ENCODE measurements at places on chromosomes 2 and 18.
A peak's percentile ranks its signal among the peaks of the same experiment; 100 is the strongest.

GRCh38 chr18:4035521-4035920 is 419.6 kb downstream of the DLGAP1 start:
- DNase-seq, result no peak

DNA sequence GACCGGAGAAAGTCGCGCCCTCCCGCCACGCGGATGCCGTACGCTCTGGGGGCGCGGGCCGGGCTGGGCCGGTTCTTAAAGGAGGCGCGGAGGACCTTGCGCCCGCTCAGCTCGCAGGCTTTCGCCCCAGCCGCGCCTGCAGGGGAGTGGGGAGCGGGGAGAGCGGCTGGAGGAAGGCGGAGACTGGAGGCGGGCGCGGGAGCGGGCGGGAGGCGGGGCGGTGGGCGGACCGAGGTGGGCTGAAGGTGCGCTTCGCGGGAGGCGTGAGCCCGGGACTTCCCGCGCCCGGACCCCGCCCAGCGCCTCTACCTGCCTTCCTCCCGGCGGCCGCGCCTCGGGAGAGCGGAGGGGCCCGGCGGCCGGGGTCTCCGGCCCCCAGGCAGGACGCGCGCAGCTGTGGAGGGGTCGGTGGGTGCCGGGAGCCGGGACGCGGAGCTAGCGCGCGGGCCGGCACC is at the start of gene ADRA2B:
TSS of gene ADRA2B (minus strand) at position 148 of the 455 bp plus-strand sequence. CDS start 422 bp downstream, outside the sequence.
- DNase-seq, result peak; percentile 90

DNA sequence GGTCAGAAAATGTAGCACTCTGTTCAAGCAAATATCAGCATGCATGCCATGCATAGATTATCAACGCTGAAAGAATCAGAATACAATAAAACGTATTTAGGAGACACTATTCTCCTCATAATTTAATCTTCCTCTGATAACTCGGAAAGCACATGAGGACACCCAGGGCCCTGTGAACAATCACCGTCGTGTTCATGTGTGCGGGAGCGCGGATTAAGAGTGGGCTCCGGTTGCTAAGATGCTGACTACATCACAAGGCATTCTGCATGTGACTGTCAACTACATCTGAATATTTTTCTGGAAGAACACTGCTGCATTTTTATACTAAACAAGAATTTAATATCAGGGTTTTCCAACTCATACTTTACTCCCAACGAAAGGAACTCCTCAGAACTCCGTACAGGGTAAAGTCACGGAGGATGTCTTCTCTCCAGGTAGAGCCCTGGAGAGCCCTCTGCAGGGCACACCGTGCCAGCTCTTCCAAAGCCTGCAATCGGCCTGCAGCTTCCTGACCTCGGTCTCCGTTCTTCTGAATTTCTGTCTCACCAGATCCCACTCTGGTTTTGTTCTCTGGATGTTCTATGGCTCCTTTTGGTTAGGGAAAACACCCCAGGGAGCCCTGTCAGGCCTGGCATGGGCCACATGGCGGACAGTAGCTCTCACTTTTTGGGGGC is 59.6 kb downstream of the ZNF516 start:
- no peak for DNase-seq

GRCh38 chr2:143431316-143431715 is 302.1 kb downstream of the ARHGAP15 start:
- no peak for DNase-seq

DNA sequence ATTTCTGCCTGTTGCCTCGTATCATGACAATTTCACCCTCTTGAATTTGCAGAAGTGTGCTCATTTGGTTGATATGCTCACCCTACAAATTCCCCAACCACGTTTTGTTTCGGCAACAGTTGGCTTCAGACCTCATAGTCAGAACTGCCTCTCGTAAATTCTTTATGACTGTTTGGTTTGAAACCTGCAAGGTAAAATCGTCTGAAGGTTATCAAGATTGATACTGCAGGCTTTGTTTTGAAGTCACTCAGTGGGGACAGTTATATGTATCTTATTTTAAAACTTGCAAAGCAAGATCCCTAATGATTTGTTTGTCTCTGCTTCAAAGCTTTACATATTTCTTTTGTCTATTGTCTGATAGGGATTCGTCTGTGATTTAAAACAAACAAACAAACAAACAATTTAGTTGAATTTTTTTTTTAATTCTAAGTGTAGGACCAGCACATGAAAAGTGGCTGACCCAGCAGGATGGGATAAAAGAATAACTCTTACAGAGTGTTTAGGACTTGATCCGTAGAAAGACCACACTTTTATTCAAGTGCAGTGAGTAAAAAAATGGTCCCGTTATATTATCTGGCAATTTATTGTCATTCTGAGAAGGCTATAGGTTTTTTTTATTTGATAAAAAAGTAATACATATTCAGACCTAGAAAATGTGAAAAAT is 45.7 kb upstream of the MYCN start:
- DNase-seq, result no peak

- DNase-seq, result no peak
Measured at GRCh38 chr2:204452464-204453023, 92.7 kb upstream of the PARD3B start.

All from RPMI8226 (cell line).